Naive thymus-derived CD4-positive, alpha-beta T cell (primary cell): ENCODE measurements at places on chromosomes 12 and 14. TPM values are rescaled to one million over a fixed set of nuclear protein-coding genes. Genes with fewer than 3 reads are reported as not detected.
A peak's percentile ranks its signal among the peaks of the same experiment; 100 is the strongest.

- no peaks in the 10 kb centered on the region for H3K27me3 ChIP-seq
- H3K4me1 ChIP-seq = no peaks in the 10 kb centered on the region
- H3K27ac ChIP-seq = no peak overlapping the region
- H3K36me3 ChIP-seq = no peaks in the 10 kb centered on the region
- DNase-seq = no peak
- H3K4me3 ChIP-seq = no peak overlapping the region
Observed at GRCh38 chr14:88045705-88046104, 40.8 kb downstream of the GPR65 start.

GRCh38 chr12:92047393-92047826 lies 98.2 kb downstream of the BTG1 start:
- H3K36me3 ChIP-seq = no peaks in the 10 kb centered on the region
- peaks cover 1% of the 10 kb centered on the region for H3K4me1 ChIP-seq
- H3K4me3 ChIP-seq = peak overlapping the region; percentile 28
- H3K27ac ChIP-seq = peak overlapping the region; percentile 56

The DHRS7 gene
- 48.0 and 48.3 TPM in 2 replicates for total RNA-seq

- no peak overlapping the region for H3K4me3 ChIP-seq
- H3K36me3 ChIP-seq = no peaks in the 10 kb centered on the region
- no peaks in the 10 kb centered on the region for H3K27me3 ChIP-seq
- H3K27ac ChIP-seq = no peak overlapping the region
Observed at GRCh38 chr12:63348556-63348955, 197.6 kb upstream of the AVPR1A start.

DNA sequence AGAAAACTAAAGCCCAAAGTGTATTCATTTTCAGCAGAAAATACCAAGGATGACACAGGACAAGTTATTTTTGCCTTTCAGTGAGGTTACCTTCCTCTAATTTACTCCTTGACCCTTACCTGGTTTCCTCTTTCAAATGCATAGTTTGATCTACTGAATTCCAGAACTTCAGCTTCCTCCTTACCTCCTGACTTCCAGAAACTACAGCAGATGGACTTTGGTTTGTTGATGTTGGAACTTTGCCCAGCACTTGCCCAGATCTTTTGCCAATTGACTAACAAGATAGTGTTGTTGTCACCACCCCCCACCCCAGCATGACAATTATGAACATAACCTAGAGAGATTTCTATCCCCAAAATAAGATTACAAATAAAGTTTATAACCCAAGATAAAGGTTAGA lies 63.2 kb downstream of the NAV3 start:
- no peaks in the 10 kb centered on the region for H3K27me3 ChIP-seq
- H3K27ac ChIP-seq = no peak overlapping the region
- no peaks in the 10 kb centered on the region for H3K4me1 ChIP-seq

The IL22 gene
- total RNA-seq = not detected

The TEX52 gene
- total RNA-seq = not detected

DNA sequence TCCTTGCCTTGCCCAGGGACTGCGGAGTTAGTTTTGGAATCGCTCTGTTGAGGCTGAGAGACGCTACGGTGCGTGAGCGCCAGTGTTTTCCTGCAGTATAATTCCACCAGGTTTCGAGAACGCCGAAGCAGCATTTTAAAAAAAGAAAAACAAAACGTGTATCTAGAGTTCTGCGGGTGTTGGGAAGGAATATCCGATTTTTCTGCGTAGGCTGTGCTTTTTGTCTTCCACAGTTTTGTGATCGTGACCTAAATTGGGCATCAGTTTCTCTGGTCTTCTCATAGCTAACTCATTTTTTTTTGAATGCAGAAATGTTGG lies 778 bp downstream of the DNM1L start:
- H3K36me3 ChIP-seq = no peaks in the 10 kb centered on the region
- H3K4me3 ChIP-seq = peak overlapping the region; percentile 83
- H3K4me1 ChIP-seq = peaks cover 9% of the 10 kb centered on the region
- no peaks in the 10 kb centered on the region for H3K27me3 ChIP-seq
- DNase-seq = no peak

DNA sequence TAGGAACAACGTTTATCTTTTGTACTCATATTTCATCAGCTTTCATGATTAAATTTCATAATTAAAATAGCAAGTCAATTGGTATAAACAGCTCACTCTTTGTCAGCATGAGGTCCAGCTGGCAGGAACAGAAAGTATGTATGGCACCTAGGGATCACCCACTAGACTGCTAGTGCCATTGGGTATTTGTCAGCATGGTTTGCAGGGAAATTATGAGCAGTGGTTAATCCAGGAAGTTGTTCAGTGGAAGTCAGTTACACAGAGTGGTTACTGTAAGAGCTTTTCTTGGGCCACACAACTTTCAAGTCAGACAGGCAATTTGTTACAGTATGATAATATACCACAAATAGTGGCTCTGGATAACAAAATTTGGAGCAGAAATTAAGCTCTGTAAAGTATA lies 340.3 kb upstream of the RGS6 start:
- H3K36me3 ChIP-seq = no peaks in the 10 kb centered on the region
- DNase-seq = no peak
- no peaks in the 10 kb centered on the region for H3K27me3 ChIP-seq
- peaks cover 11% of the 10 kb centered on the region for H3K4me1 ChIP-seq
- no peak overlapping the region for H3K4me3 ChIP-seq
- no peak overlapping the region for H3K27ac ChIP-seq

- DNase-seq = no peak
- no peaks in the 10 kb centered on the region for H3K4me1 ChIP-seq
- H3K36me3 ChIP-seq = no peaks in the 10 kb centered on the region
- no peak overlapping the region for H3K4me3 ChIP-seq
- H3K27me3 ChIP-seq = no peaks in the 10 kb centered on the region
Observed at GRCh38 chr12:28127455-28127854, 62.8 kb upstream of the CCDC91 start.

GRCh38 chr12:121793440-121793837 lies at the start of gene RHOF:
Gene RHOF, minus strand, starts transcription at chr12:121793688. Its CDS starts 55 bp downstream, at chr12:121793633.
- no peaks in the 10 kb centered on the region for H3K36me3 ChIP-seq
- H3K4me1 ChIP-seq = peaks cover 44% of the 10 kb centered on the region
- H3K4me3 ChIP-seq = peak within 1 kb of the TSS; percentile 99
- H3K27me3 ChIP-seq = no peaks in the 10 kb centered on the region
- peak; percentile 57 for DNase-seq

GRCh38 chr12:121568971-121569751 lies 11.7 kb downstream of the KDM2B start:
- H3K36me3 ChIP-seq = peaks cover 20% of the 10 kb centered on the region
- H3K4me1 ChIP-seq = no peaks in the 10 kb centered on the region
- no peak overlapping the region for H3K27ac ChIP-seq
- H3K4me3 ChIP-seq = no peak overlapping the region

The MYF6 gene
- not detected for total RNA-seq
